ENCODE measurements at places on chromosomes 4 and X.

- DNase-seq: no peak
Measured at GRCh38 chr4:57425610-57426009, 315.4 kb upstream of the IGFBP7 start.

GRCh38 chrX:46792810-46793188, 33.9 kb upstream of the SLC9A7 start:
- DNase-seq: no peak

- no peak for DNase-seq
Measured at GRCh38 chrX:41482154-41482850, 35.2 kb downstream of the NYX start.

DNA sequence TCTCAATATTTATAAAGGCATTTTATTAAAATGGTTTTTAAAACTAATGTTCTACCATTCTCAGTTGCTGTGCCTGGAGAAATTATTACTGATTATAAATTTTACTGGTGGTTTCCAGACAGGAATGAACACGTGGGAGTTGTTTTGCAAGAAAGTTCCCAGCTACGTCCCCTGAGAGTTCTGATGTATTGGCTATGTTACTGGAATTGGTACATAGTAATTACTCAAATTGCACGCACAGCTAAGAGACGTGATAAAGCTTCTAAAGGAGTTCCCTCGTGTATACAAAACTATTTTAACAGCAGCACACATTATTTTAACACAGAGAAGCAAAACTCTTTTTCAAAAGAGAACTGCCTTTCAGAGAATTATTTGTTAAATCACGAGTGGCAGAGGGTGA, 292.2 kb downstream of the NLGN4X start:
- DNase-seq: no peak

DNA sequence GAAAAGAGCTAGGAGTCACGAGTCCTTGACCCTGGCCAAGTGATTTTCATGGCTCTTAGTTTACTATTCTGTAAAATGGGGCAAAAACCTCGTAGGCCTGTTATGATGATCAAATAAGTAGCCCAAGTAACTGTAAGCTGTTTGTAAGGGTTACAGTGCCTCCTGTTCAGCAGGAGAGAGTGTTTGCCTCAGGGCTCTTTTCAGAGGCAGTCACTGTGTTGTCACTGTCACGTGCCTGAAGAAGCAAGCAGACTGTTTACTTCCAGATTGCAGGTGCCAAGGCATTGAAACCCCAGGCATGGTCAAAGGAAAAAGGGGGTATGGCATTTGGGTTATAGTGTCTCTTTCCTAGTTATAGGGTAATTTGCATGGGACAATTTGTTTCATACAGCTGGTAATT, 4.5 kb downstream of the RAB39B start:
- DNase-seq: no peak

DNA sequence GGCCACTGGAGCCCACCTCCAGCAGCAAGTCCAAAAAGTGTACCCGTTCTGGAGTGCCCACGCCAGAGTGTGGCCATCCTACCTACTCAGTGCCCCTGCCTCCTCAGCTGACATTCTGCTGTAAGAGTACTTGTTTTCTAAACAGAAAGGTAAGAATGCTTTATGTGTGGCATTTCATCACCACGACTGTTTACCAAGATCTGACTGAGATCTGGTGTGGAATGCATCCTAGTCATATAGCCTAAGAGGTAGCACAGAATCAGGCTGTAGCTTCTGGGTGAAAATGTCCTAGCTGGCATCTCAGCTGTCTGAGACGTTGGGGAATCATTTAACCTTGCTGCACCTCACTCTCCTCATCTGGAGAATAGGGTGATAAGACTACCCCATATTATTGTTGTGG, 638.7 kb upstream of the TENM3 start:
- no peak for DNase-seq

DNA sequence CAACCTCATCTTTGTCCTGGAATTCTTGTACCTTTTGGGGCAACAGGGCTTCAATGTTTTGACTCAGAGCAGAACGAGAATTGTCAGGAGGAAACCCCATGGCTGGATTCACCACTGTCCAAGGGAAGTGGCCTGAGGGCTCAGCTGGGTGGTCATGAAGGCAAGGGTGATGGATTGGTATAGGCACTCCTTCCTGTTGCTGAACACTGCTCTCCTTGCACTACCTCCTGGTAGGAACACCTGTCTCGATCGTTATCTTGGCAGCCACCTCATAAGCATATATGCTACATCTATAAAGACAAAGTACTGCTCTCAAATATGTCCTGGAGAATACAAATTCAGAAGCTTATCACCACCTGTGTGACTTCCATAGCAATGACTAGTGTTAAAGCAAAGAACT, 79.8 kb downstream of the CCNG2 start:
- no peak for DNase-seq

DNA sequence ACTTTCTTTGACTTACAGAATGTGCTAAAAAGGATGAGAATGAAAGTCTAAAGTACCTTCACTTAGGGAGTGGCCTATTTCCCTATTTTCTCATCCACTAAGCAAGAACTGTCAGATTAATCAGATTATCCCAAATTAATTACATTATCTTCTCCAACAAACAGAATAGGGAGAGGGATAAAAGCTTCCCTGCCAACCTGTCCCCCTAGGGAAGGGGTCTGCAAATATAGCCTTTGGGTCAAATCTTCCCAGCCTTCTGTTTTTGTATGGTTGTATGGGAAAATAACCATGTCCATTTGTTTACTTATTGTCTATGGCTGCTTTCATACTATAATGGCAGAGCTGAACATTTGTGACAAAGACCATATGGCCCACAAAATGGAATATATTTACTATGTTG, 57.1 kb upstream of the USP38 start:
- DNase-seq: no peak

DNA sequence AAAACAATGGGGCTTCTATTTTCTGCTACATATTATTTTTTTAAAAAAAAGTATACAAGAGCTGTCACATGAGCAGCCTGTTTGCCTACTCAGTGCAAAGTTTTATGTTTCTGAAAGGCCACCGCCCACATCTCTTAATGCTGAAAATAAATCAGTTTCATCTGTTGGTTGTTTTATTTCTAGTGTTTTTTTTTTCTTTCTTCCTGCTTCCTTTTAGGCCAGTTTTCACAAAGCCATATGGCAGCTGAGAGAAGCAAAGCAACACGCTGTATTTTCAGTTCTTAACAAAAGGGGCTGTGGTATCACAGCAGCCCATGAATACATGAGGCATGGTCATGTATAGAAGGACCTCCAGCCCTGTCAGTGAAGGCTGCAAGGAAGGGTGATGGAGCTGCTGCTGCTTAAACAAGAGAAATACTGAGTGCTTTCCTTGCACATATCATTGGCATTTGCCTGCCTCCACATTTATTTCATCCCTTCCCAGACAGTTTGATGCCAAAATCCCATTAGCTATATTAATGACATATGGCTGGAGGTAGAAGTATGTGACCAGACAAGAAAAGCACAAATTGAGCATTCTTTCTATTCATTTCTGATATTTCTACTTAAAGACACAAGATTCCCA, 172.5 kb downstream of the PCDH18 start:
- DNase-seq: no peak

DNA sequence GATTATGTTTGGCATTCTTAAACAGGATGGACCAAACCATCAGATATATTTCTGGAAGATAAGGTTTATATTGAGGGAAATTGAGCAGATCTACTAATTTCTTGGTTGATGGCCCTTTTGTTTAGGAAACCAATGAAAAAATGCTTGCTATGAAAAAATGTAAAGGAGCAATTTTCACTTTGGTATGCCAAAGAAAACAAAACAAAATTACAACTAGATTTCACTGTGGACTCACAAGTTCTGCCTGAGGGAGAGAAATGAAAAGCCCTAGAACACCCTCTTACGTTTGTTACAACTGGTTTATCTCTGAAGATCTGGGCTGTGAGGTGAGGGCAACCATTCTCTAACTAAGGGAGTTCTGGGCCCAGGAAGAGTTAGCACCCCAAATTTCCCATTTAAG, 122.5 kb upstream of the IL15 start:
- DNase-seq: no peak
